ENCODE measurements at places on chromosomes 6 and 20. TPM values are rescaled to one million over a fixed set of nuclear protein-coding genes. Genes with fewer than 3 reads are reported as not detected.

RSPH9 gene
- total RNA-seq: 0.17 TPM

GNMT gene
- 0.17 TPM for total RNA-seq

CFAP61 gene
- total RNA-seq: not detected

SMLR1 gene
- total RNA-seq: not detected

TCP11 gene
- not detected for total RNA-seq

RGS17 gene
- 2.8 TPM for total RNA-seq

AKAP12 gene
- 331 TPM for total RNA-seq

INSM1 gene
- total RNA-seq: not detected

BTN3A1 gene
- total RNA-seq: 11.9 TPM

ZNF391 gene
- 0.26 TPM for total RNA-seq

DNAH8 gene
- total RNA-seq: under 0.01 TPM

DUSP15 gene
- 1.3 TPM for total RNA-seq

DYNLT2 gene
- 0.86 TPM for total RNA-seq

HDDC2 gene
- total RNA-seq: 3.8 TPM

ID4 gene
- 0.76 TPM for total RNA-seq

GABRR1 gene
- total RNA-seq: not detected

GSTA3 gene
- total RNA-seq: not detected

SCAND1 gene
- total RNA-seq: 62.0 TPM

UBE2C gene
- total RNA-seq: 3.3 TPM

BACH2 gene
- 2.9 TPM for total RNA-seq

CFAP206 gene
- under 0.01 TPM for total RNA-seq

IL20RA gene
- total RNA-seq: 0.26 TPM

ABCF1 gene
- total RNA-seq: 40.5 TPM

SNPH gene
- 0.54 TPM for total RNA-seq

SCUBE3 gene
- 1.0 TPM for total RNA-seq

BMP7 gene
- total RNA-seq: not detected

SIRPD gene
- not detected for total RNA-seq

EFCAB8 gene
- under 0.01 TPM for total RNA-seq

RFX6 gene
- total RNA-seq: not detected

MDFI gene
- total RNA-seq: 27.0 TPM

SYS1 gene
- total RNA-seq: 29.6 TPM

MEI4 gene
- total RNA-seq: not detected

SLC32A1 gene
- not detected for total RNA-seq

CPXM1 gene
- 0.33 TPM for total RNA-seq

SGK1 gene
- total RNA-seq: 422 TPM

ENPP5 gene
- not detected for total RNA-seq

ENPP4 gene
- total RNA-seq: 0.26 TPM

All from dermis lymphatic vessel endothelial cell (primary cell).